ENCODE measurements at places on chromosomes 16 and 17. TPM values are rescaled to one million over a fixed set of nuclear protein-coding genes. Genes with fewer than 3 reads are reported as not detected.
A peak's percentile ranks its signal among the peaks of the same experiment; 100 is the strongest.

- no peak overlapping the region for H3K27ac ChIP-seq
- H3K4me1 ChIP-seq, result no peaks in the 10 kb centered on the region
- no peaks in the 10 kb centered on the region for H3K27me3 ChIP-seq
- H3K4me3 ChIP-seq, result no peak overlapping the region
- no peak for DNase-seq
These were observed 189.0 kb downstream of the SLC39A11 start for GRCh38 chr17:72903522-72903921.

DNA sequence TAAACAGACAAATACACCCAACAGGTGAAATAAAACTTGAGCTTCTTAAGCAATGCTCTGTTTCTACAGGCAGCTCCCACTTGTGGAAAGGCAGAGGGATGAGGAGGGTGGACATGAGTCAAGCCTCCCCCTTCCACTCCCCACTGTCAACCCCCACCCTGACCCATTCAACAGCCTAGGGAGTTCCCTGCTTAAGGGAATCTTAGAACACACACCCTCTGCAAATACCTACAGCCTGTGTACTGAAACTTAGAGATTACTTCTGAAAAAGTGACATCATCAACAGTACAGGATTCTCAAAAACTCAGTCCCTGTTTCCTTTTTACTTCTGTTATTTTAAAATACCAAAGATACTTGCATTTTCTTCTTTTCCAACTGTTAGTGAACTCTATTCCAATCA is 345.4 kb downstream of the SOX9 start:
- H3K4me3 ChIP-seq, result no peak overlapping the region
- no peaks in the 10 kb centered on the region for H3K36me3 ChIP-seq
- H3K27ac ChIP-seq, result no peak overlapping the region

DNA sequence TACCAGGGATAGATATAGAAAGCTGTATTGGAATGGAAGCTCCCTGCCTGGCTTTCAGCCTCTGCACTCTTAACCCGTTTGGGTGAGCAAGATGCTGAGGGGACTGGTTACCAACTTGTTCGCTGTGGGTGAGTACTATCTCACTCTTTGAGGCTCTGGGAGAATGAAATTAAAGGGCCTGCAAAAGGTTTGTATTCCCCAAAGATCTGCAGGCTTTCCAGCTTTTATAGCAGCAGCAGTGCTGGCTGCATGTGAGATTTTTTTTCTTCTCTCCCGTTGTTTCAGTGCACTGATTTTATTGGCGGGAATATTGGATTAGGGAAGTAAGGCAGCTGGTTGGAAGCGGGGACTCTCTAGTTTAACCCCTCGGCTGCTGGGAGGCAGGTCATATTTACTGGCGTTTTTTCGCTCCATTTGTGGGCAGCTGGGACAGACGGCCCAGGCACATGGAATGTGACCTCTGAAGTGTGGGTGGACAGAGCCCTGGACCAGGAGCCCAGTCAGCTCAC is 30.9 kb downstream of the C17orf75 start:
- H3K36me3 ChIP-seq, result no peaks in the 10 kb centered on the region
- H3K4me3 ChIP-seq, result no peak overlapping the region
- H3K4me1 ChIP-seq, result no peaks in the 10 kb centered on the region
- DNase-seq, result no peak
- no peaks in the 10 kb centered on the region for H3K27me3 ChIP-seq

GRCh38 chr17:32496395-32497073 is 9.7 kb downstream of the CDK5R1 start:
- H3K27me3 ChIP-seq, result no peaks in the 10 kb centered on the region
- no peak for DNase-seq
- H3K36me3 ChIP-seq, result no peaks in the 10 kb centered on the region
- H3K4me3 ChIP-seq, result no peak overlapping the region
- H3K4me1 ChIP-seq, result peaks cover 53% of the 10 kb centered on the region

Gene KAT2A
- total RNA-seq, result 51.5 TPM

Gene BEAN1
- total RNA-seq, result 0.49 TPM

Gene GRIN2A
- not detected for total RNA-seq

GRCh38 chr17:6913608-6914443 is 82.0 kb upstream of the ALOX12 start:
- H3K27me3 ChIP-seq, result peaks cover 11% of the 10 kb centered on the region
- peaks cover 42% of the 10 kb centered on the region for H3K4me1 ChIP-seq
- peak; percentile 88 for DNase-seq
- no peaks in the 10 kb centered on the region for H3K36me3 ChIP-seq
- peak overlapping the region; percentile 67 for H3K27ac ChIP-seq

DNA sequence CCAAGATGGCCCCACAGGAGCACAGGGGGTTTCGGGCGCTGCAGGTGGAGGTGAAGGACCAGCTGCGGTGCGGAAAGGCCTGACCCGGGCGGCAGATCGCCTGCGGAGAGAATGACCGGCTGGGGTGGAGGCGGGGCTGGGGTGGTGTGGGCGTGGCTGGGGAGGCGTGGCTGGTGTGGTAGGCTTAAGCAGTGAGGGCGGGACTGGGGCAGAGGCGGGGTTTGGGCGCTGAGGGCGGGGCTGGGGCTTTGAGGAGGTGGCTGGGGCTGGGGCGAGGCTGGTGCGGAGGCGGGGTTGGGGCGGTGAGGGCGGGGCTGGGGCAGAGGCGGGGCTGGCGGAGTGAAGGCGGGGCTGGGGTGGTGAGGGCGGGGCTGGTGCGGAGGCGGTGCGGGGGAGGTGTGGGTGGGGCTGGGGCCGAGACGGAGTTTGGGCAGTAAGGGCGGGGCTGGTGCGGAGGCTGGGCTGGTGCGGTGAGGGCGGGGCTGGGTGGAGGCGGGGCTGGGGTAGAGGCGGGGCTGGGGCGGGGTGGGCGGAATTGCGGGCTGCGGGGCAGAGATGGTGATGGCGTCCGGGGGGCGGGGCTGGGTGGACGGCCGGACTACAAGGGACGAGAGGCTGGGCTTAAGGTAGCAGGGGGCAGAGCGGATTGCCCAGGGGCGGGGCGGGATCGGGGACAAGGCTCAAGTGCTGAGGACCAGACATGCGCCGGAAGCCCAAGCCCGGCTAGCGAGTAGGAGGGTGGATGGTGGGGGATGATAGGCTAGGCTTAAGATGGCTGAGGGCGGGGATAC is 9.9 kb upstream of the GSDMA start:
- no peaks in the 10 kb centered on the region for H3K36me3 ChIP-seq
- peak; percentile 99 for DNase-seq
- H3K4me1 ChIP-seq, result peaks cover 7% of the 10 kb centered on the region
- H3K27me3 ChIP-seq, result no peaks in the 10 kb centered on the region
- peak overlapping the region; percentile 83 for H3K27ac ChIP-seq

Gene TMC8
- 222 TPM for total RNA-seq

- H3K4me1 ChIP-seq, result no peaks in the 10 kb centered on the region
- no peak overlapping the region for H3K27ac ChIP-seq
- no peak overlapping the region for H3K4me3 ChIP-seq
These were observed 14.4 kb upstream of the BAHCC1 start for GRCh38 chr17:81380666-81381518.

- no peaks in the 10 kb centered on the region for H3K4me1 ChIP-seq
- peaks cover 3% of the 10 kb centered on the region for H3K27me3 ChIP-seq
- H3K27ac ChIP-seq, result no peak overlapping the region
- H3K36me3 ChIP-seq, result no peaks in the 10 kb centered on the region
These were observed 34.2 kb downstream of the CFAP20 start for GRCh38 chr16:58094791-58095574.

Gene PTX4
- total RNA-seq, result 0.60 TPM

DNA sequence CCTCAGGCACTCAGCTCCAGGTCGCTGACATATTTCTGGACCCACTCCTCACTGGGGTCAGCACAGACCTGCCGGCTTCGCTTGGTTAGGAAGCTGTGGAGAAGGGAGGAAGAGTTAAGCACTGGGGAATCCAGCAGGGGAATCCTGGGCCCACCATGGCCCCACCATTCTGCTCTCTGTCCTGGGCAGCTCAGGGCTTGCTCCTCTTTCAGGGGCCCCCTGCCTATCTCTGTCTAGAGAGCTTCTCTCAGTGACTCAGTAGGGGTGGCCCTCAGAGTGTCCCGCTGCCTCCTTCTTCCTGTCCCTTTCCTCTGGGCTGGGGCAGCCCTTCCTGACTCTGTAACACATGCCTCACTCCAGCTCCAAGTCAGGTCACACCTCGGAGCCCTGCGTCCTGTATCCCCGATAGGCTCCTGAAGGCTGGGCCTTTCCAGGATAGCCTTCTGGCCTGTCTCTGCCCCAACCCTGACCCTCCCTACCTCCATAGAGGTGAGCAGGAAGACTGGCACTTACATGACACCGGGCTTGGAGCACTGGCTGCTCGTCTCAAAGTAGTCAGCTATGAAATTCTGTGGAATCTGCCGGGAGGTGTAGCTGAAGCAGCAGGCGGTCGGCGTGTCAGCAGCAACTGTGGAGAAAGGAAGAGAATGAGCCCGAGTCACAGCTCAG is 1.1 kb downstream of the CCL3 start:
- H3K27ac ChIP-seq, result peak overlapping the region; percentile 51
- H3K4me3 ChIP-seq, result no peak overlapping the region
- peaks cover 48% of the 10 kb centered on the region for H3K4me1 ChIP-seq
- no peaks in the 10 kb centered on the region for H3K36me3 ChIP-seq

DNA sequence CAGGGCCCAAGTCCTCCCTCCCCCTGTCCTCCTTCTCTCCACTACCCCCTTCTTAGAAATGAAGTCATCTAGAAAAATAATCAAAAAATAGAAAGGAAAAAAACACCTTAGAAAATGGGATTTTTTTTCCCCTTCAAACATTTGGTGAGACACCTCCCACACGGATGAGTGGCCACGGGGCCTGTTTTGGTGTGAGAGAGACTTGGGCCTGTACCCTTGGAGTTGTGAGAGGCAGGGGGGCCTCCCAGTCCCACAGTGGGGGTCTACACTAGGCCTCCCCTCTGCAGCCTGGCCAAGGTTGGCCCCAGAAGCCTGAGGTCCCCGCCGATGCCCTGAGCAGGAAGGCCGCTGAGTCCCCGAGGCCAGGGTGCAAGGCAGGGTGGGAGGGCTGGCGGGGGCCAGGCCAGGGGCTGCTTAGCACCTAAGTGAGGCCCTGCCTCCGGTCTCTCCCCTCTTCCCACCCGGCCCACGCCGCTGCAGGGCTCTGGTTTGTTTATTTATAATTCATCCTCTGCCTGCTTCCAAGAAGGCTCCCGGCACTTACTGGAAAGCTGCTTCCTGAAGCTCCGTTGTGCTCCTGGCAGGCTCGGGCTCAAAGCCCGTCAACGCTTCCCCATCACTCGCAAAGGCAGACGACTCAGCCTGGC is 26.4 kb downstream of the NPTX1 start:
- H3K4me1 ChIP-seq, result peaks cover 17% of the 10 kb centered on the region
- no peak overlapping the region for H3K27ac ChIP-seq
- no peaks in the 10 kb centered on the region for H3K36me3 ChIP-seq
- no peak overlapping the region for H3K4me3 ChIP-seq
- H3K27me3 ChIP-seq, result no peaks in the 10 kb centered on the region

DNA sequence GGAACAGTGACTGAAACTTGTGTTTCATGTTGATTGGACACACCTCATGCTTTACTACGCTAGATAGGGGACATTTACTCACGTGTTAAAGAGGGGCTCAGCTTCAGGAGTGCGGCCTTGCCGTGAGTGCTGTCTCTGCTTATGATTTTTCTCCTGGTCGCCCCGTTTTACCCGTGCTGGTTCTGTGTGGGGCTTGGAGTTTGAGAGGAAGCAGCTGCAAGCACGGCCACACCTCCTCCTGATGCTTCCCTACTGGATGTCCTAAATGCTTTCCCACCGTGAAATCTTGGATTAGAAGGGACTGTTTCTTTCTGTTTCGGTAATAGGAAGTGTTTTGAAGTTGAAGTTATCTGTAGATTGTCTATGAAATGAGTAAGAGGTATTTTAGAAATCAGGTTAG is 54.0 kb upstream of the ZNF750 start:
- DNase-seq, result no peak
- peaks cover 47% of the 10 kb centered on the region for H3K36me3 ChIP-seq
- no peaks in the 10 kb centered on the region for H3K27me3 ChIP-seq
- peaks cover 43% of the 10 kb centered on the region for H3K4me1 ChIP-seq
- H3K4me3 ChIP-seq, result no peak overlapping the region
- H3K27ac ChIP-seq, result peak overlapping the region; percentile 23

GRCh38 chr16:74601126-74601871 is 5.6 kb downstream of the GLG1 start:
- peak overlapping the region; percentile 68 for H3K27ac ChIP-seq
- peaks cover 23% of the 10 kb centered on the region for H3K36me3 ChIP-seq
- H3K4me3 ChIP-seq, result no peak overlapping the region
- H3K27me3 ChIP-seq, result no peaks in the 10 kb centered on the region

Gene MYCBPAP
- total RNA-seq, result 0.98 TPM

DNA sequence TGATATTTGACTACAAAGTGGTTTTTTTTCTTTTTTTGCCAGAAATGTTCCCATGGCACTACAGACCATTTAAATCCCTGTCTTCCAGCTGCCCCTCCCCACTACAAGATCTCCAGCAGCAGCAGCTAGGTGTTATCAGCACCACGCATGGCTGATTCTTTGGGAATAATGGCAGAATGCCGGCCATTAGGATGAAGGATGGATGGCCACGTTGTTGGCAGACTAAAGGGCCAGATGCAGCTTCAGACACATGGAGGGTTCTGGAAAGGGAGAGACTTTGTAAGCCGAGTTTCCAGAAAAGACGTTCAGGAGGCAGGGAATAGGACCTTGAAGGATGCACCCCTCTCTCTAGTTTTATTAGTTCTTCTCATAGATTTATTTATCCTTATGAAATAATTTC is 10.3 kb upstream of the MED9 start:
- DNase-seq, result no peak
- H3K4me1 ChIP-seq, result peaks cover 10% of the 10 kb centered on the region
- peaks cover 9% of the 10 kb centered on the region for H3K27me3 ChIP-seq
- H3K36me3 ChIP-seq, result no peaks in the 10 kb centered on the region
- no peak overlapping the region for H3K4me3 ChIP-seq
- H3K27ac ChIP-seq, result no peak overlapping the region

DNA sequence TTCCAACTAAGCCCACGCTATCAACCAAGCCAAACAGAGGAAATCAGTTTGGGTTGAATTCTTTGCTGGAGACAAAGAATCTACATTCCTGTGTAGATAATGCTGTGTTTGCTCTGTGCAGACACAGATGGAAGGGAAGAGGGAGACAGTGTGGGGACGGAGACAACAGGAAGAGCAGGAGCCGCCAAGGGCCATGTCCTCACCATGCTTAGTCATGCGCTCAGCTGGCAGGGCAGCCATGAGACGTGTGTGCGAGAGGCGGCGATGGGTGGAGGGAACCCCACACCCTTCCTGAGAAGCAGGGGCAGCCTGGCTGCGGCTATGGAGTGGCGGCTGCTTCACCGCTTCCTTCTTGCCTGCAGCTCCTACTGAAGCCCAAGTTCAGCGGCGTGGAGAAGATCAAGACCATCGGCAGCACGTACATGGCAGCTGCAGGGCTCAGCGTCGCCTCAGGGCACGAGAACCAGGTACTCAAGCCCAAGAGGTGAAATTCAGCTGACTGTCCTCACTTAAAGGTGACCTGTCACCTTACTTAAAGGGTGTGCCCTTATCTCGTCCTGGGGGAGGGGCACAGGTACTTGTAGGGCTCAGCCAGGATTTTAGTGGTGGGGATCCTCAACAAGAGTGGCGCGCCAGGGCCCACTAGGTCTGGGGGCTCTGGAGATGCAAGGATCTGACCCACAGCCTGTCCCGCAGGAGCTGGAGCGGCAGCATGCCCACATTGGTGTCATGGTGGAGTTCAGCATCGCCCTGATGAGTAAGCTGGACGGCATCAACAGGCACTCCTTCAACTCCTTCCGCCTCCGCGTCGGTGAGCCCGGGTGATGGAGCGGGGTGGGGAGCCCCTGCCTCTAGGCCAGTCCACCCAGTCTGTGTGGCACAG is 47.5 kb downstream of the ADCY7 start:
- H3K36me3 ChIP-seq, result peaks cover 100% of the 10 kb centered on the region
- no peaks in the 10 kb centered on the region for H3K27me3 ChIP-seq
- H3K4me1 ChIP-seq, result peaks cover 42% of the 10 kb centered on the region
- peak overlapping the region; percentile 35 for H3K27ac ChIP-seq
- DNase-seq, result peak; percentile 84
- no peak overlapping the region for H3K4me3 ChIP-seq

All from spleen (tissue), 13 donors.